Endothelial cell of umbilical vein (primary cell): ENCODE measurements at places on chromosomes 13 and 19. TPM values are rescaled to one million over a fixed set of nuclear protein-coding genes. Genes with fewer than 3 reads are reported as not detected.

C13orf46 gene
- 1.2 and 1.3 TPM in 2 replicates for polyA plus RNA-seq

MEX3D gene
- 30.0 and 45.7 TPM in 2 replicates for polyA plus RNA-seq

LGALS4 gene
- 0.19 and 0.22 TPM in 2 replicates for polyA plus RNA-seq

GRCh38 chr13:62781866-62782265, 1366.2 kb upstream of the PCDH20 start:
- no peak for DNase-seq

- no peak for DNase-seq
These were observed 65.6 kb downstream of the ARHGAP35 start for GRCh38 chr19:46926170-46927071.

GRCh38 chr13:22836475-22836874, 344.3 kb upstream of the SGCG start:
- no peak for DNase-seq

GRCh38 chr13:75798353-75799255, 162.5 kb downstream of the LMO7 start:
- peak; percentile 38 for DNase-seq

- DNase-seq: no peak
These were observed 27.7 kb downstream of the TUBA3C start for GRCh38 chr13:19153782-19154450.

GRCh38 chr19:48918801-48919247, 14.7 kb upstream of the DHDH start:
- peak; percentile 21 for DNase-seq

- no peak for DNase-seq
These were observed 53.9 kb downstream of the FNDC3A start for GRCh38 chr13:49029570-49029969.

GRCh38 chr19:35136977-35137702, 1.5 kb upstream of the FXYD1 start:
- no peak for DNase-seq

GRCh38 chr13:31209172-31209840, 9.5 kb downstream of the B3GLCT start:
- peak; percentile 56 for DNase-seq

- DNase-seq: peak; percentile 76
These were observed at the start of gene ZNF418 for GRCh38 chr19:57934820-57935665. ZNF418 (minus strand) TSS chr19:57935402; CDS start chr19:57933822, 1,580 bp downstream.
